Sciatic nerve (tissue), 2 donors: ENCODE measurements at places on chromosomes 1 and 21.

- no peak for DNase-seq
Observed at GRCh38 chr1:39671793-39672550, at the start of gene NT5C1A. TSS of gene NT5C1A (minus strand) at chr1:39672107. CDS start at chr1:39672038, 69 bp downstream.

DNA sequence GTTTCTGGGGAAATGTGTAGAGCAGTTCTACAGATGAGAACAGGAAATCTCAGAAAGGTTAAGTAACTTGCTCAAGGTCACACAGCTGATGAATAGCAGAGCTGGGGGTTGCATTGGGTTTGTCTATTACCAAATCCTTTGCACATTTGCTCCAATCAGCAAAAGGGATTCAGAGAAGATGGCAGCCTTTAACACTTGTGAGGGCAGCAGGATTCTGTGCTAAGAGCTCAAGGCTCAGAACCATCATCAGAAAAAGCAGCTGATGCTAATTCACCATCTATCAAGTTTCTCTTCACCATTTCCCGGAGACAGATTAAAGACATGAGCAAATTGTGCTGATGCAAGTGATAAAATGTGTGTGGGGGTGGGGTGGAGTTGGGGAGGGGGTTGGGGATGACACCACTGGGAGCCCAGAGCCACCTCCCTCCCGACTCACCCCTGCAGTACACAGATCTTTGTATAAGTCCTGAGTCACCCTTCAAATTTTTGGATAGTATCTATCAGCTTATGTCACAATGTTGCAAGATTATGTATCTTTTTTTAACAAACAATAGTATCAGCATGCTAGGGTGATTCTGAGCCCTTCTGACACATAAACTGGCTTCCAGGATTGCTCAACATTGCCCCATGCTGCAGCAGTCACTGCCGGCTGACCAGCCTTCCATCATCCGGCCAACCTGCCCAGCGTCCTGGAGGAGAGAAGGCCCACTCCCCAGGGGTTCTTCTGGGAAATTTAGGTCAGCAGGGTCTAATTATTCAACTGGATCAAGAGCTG lies 2.8 kb upstream of the SPSB1 start:
- DNase-seq, result no peak

- no peak for DNase-seq
Observed at GRCh38 chr1:101120868-101121267, 95.3 kb upstream of the DPH5 start.

- DNase-seq, result no peak
Observed at GRCh38 chr1:69409731-69410456, 157.8 kb upstream of the LRRC7 start.

DNA sequence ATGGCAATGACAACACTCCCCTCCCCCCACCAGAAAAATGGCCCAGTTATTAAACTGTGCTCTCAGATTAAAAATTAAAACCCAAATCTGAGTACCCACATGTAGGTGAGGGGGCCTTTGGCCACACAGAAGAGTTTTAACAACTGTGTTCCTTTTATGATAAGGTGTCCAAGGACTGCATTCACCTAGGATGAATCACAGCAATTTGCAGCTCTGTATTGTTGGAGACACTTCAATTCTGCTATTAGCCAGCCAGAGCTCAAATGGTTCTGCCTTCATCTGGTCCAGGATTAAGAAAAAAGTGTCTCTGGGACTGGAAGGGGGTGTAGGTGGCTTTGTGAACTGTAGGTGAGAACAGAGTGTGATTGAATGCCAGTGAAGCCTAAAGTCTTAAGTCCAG lies 43.3 kb upstream of the DIRAS3 start:
- DNase-seq, result no peak

- DNase-seq, result peak; percentile 62
Observed at GRCh38 chr1:228174482-228175315, 9.1 kb downstream of the IBA57 start.

- no peak for DNase-seq
Observed at GRCh38 chr1:233435622-233436021, 108.1 kb downstream of the MAP3K21 start.

GRCh38 chr1:221632072-221632471 lies 109.8 kb downstream of the DUSP10 start:
- no peak for DNase-seq

DNA sequence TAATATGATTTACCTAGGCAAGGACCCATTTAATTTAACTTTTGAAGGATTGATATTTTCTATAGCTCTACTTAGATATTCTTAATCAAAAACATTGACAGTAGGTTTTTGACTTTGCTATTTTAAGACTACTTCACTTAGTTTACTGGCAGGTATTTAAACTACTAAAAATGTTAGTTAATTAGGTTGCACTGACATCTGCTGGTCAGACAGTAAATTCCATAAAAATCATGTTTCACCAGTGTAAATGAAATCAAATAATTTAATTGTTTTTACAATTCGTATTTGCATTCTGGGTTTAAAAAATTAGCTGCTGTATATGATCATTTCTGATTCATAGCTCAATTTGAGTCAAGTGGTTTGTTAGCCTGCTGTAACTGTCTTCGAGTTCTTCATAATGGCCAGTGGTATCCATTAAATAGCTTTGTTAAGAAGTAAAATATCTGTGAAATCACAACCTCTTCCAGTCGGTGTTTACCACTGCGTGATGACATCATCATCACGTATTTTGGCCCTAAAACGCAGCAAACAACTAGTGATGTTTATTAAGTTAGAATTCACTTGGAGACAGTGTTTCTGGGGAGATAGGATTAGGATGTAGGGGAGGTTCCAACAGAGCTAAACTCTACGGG lies 26.2 kb downstream of the EXTL2 start:
- DNase-seq, result no peak

GRCh38 chr1:183206538-183207122 lies 20.6 kb downstream of the LAMC2 start:
- DNase-seq, result no peak

DNA sequence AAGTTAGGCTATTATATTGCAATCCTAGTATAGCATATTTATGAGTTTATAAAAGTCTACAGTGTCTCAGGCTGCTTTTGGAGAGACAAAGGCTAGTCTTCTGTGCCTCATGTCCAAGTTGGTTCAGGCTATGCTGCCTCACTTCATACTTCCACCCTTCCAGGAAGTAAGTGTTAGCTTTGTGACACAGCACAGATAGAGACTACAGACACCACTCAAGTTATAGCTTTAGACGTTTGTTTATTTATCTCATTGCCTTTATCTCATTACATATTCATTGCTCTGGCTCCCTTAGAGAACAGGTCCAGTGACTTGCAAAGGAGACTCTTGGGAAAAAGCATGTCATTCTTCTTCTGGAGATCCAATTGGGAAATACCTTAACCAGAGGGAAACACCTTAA lies 22.6 kb upstream of the GBP4 start:
- DNase-seq, result no peak

DNA sequence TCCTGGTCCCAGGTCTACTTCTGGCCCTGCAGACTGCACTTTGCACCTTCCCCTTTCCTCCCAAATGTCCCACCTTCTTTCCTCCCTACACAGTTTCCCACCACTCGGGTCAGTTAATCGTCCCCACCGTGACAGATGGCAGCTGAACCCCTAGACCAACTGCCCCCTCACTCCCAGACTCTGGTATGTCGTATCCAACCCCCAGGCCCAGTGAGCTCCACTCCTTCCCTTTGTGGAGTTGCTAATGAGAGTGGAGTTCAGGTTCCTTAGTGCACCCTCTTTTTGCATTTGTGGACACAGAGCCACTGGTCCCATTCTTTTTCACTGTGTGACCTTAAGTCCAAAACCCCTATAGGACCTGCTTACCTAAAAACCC lies 1.8 kb downstream of the MAN1C1 start:
- no peak for DNase-seq

DNA sequence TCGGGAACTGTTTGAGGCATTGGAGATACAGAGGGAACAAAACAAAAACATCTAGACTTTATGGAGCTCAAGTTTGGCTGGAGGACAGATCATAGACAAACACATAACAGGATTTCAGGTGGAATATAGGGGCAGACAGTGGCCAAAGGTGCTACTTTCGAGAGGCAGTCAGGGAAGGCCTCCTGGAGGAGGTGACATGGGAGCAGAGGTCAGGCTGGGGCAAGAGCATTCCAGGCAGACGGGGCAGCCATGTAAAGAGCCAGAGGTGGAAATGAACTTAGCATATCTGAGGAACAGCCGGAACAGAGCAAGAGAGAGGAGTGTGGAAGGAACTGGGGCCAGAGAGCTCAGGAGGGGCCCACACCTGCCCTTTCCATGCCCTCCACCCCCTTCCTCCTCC lies 122.3 kb downstream of the DMRTB1 start:
- peak; percentile 7 for DNase-seq

- DNase-seq, result no peak
Observed at GRCh38 chr1:2412773-2413494, 570 bp upstream of the PEX10 start.

DNA sequence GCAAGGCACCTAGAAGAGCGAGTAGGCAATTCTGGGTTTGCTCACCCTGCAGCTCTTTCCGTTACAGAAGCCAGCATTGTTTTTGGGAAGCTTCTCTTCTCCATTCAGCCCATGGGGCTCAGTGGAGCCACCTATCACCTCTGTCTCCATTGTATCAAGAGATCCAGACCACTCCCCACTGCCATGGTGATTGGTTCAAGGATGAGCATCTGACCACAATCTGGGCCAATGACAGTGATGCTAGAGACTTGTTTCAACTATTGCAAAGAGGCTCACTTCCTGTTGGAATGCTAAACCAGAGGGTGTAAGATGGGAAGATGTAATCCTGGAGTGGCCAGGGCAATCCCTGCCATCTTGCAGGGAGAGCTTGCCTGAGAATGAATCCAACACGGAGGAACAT lies 6.6 kb downstream of the SPATA21 start:
- DNase-seq, result no peak

DNA sequence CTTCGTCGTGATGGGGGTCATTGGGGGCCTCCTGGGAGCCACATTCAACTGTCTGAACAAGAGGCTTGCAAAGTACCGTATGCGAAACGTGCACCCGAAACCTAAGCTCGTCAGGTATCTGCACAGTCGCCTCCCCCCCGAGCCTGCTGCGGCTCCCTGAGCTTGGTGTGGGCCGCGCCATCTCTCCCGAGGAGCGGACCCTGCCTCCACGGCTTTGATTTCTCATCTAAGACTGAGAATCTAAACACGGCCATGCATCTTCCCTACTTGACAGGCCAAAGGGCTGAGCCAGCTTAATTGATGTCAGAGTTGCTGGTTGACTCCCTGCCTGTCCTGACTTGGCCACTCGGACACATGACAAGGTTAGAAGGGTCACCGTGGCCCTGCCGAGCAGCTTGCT lies 19.1 kb downstream of the NPPA start:
- no peak for DNase-seq

- DNase-seq, result no peak
Observed at GRCh38 chr21:14737922-14738321, 191.8 kb upstream of the SAMSN1 start.

DNA sequence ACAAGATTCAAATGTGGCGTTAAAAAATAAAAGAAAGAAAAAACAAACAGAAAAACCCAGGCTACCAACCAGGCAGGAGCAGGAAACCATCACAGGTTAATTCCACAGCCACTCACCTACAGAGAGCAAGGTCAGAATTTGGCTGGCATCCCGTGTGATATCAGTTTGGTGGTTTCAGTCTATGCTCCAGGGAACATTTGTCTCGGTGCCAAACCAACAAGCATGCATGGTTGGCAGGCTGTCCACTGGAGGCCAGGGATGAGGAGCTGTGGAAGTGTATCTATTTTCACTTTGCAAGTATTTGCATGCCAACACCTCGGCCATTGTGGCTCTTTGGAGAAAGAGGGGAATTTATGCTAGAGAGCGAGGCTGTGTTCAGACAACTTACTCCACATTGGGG lies 53.1 kb upstream of the PROX1 start:
- DNase-seq, result no peak

GRCh38 chr1:206555473-206555935 lies 48.2 kb downstream of the RASSF5 start:
- DNase-seq, result no peak
